ENCODE measurements at places on chromosomes 1 and 21.

DNA sequence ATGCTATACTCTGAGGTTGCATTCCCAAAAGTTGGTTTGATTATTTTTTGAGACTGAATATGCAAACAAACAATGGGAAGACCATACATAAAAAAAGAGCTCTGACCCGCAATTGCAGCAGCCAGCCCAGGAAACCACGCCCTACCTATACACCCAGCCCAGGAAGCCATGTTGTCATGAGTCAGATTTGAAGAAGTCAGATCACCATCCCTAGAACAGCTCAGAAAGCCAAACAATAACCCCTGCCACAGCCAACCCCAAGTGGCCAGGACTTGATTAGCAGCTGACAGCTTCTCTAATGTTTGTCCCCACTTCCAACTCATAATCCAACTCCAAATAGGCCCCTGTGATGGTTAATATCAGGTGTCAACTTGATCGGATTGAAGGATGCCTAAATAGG lies 621.9 kb downstream of the NPHP4 start:
- no peak for DNase-seq

DNA sequence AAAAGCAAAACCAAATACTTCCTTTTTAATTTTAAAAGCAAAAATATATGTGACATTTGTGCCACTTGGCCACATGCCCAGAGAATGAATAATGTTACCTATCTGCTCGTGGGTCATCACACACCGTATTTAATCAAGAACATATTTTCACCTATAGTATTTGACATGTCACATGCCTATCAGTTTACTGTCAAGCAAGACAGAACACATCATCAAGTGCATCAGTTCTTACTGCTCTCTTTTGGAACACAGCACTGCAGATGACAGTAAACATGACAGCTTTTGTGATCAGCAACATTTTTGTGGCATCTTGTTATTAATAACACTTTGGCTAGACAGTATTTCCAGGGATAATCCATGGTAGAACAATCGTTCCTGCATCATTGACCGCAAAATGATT lies 134.4 kb downstream of the LRRC7 start:
- DNase-seq = no peak

- DNase-seq = no peak
Observed at GRCh38 chr1:39132505-39133339, 71.8 kb upstream of the MACF1 start.

- DNase-seq = no peak
Observed at GRCh38 chr1:67711855-67712212, 26.8 kb downstream of the GADD45A start.

GRCh38 chr1:98133131-98133530 lies 212.3 kb upstream of the DPYD start:
- DNase-seq = no peak

- no peak for DNase-seq
Observed at GRCh38 chr1:84430546-84430945, 32.3 kb downstream of the DNASE2B start.

DNA sequence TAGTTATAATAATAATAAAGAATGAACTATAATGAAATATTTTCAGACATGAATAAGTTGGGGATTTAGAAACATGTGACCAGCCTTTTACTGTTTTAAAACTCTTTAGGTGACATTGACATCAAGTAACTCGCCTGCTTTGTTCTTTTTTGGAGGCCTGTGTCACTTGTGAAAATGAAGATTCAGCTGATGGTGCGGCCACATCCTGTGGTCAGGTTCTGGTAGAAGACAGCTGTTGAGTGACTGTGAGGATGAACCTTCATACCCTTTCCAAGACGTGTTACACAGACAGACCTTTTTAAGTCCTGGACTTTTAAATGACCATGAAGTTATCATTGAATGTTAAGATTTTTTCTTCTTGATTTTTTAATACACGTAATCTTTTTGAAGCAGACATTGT lies 10.3 kb downstream of the UTS2 start:
- DNase-seq = no peak

- DNase-seq = no peak
Observed at GRCh38 chr1:228999446-229000170, 264.3 kb downstream of the RHOU start.

GRCh38 chr1:244350027-244350426 lies 101.7 kb downstream of the ADSS2 start:
- no peak for DNase-seq

DNA sequence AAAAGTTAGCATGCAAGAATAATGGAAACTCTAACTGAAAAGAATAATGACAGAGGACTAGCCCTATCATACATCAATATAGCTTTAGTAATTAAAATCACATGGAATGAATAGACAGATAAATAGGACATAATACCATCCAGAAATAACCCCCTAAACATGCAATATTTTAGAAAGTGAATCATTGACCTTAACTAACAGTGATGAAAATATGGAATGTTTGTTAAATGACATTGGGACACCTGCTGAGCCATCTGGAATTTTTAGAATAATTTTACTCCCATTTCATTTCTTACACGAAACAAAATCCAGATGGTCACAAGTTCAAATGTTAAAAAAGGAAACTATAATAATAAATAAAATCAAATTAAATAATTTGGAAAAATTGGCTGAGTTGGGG lies 53.1 kb upstream of the FMO3 start:
- no peak for DNase-seq

- no peak for DNase-seq
Observed at GRCh38 chr1:189616893-189617292, 860.8 kb downstream of the BRINP3 start.

- DNase-seq = no peak
Observed at GRCh38 chr1:208899438-208899837, 655.3 kb upstream of the PLXNA2 start.

- no peak for DNase-seq
Observed at GRCh38 chr1:83796409-83796808, 202.5 kb downstream of the TTLL7 start.

- DNase-seq = no peak
Observed at GRCh38 chr1:79204779-79205479, 198.4 kb upstream of the ADGRL4 start.

DNA sequence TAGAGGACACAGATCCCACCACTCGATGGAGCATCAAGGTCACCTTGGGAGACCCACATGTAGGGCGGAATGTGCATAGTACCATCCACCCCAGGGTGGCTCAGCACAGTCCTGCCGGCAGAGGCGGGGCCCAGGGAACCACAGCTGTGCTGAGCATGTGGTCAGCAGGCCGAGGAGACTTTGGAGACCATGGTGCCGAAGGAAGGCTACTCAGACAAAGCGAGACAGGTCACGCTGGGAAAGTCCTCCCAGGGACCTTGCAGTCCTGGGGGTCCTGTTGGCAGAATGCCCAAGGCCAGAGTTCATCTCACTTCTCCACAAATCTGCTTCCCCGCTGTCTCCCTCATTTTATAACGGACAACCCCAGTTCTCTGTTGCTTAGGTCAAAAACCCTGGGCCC lies 22.5 kb downstream of the WNT3A start:
- no peak for DNase-seq

GRCh38 chr1:245605480-245606156 lies 450.8 kb downstream of the KIF26B start:
- DNase-seq = no peak

GRCh38 chr21:23394458-23394857 lies 2212.8 kb downstream of the MRPL39 start:
- no peak for DNase-seq

GRCh38 chr1:248421384-248421783 lies 18.5 kb downstream of the OR2T1 start:
- DNase-seq = no peak

DNA sequence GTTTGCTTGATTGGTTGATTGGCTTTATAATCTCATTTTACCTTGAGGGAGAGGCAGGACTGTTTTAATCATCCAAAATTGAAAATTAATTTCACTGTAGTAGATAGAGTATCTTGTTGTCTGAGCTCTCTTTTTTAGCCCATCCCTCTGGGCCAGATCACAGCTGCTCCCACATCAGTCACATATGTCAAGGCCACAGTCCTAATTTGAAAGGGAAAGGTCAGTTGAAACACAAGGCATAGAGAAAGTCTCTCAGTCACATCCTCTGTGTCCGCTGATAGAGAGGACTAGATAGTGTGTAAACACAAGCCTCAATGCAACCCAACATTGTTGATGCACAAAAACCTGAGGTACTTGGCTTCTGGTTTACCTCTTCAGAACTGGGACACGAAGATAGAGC lies 6.8 kb downstream of the C1orf74 start:
- DNase-seq = no peak

DNA sequence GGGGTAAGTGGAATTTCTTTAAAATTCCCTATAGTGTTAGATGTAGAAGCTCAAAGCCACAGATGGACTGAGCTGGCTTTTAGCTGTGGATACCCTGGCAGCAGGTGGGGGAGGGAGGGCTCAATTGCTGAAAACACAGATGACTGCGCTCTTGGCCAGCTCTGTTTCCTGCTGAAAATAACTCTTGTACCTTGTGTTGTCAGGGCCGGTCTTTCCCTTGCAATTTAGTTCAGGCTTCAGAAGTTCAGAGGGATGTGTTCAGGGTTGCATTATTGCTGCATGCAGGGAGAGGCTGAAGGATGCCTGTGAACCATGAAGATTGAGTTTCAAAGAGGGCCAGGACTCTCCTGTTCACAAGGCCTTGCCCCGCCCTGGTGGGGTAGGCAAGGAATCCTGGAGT lies 58.1 kb upstream of the GCLM start:
- no peak for DNase-seq

DNA sequence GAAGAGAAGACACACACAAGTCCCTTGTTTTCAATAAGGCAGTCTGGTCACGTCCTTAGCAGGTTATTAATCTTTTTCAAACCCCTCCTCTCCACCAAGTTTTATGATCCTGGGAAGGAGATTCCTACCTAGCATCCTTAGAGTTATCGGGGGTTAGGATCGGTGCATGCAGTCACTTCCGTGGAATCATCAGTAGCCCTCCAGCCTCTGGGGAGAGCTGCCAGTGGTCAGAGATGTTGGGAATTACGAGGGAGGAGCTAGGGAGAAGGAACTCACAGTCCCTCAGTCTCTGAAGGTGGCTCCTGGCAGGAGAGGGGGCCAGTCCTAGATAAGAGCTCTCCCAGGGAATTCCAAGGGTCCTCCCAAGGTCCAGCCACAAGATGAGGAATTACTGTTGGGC lies 57.7 kb upstream of the ATP5PO start:
- DNase-seq = no peak

DNA sequence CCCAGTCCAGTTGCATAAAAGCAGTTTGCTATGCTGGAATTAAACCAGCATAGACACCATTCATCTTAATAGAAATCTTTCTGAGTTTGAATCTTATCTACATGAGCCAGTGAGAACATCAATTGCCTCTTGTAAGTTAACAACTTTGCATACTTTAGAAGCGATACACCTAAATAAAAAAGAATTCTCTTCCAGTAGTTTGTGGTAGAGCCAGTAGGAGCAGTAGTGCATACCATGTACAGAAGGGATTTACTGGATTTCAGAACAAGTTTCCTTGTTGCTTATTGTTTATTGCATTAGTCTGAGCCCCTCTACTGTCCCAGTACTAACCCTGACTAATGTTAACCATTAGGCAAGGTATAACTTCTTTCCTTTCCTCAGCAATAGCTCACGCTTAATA lies 313.1 kb downstream of the TGFB2 start:
- DNase-seq = no peak

GRCh38 chr1:224159541-224159940 lies 23.5 kb upstream of the DEGS1 start:
- no peak for DNase-seq

DNA sequence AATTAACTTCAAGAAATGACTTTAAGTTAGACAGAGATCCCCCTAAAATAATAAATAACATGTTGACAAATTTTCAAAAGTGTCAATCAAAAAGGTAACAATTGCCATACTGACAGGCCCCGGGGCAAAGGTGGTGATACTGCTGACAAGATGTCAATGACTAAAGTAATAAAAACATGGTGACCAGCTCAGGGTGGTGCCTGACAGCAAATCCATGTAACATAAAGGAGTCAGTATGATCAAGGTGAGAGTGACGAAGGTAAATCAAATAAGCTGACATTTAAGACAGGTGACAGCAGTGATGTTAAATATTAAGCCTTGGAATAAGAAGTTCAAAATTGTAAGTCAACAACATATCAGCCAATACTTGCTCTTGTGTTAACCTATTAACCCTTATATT lies 387.5 kb downstream of the DPYD start:
- no peak for DNase-seq

DNA sequence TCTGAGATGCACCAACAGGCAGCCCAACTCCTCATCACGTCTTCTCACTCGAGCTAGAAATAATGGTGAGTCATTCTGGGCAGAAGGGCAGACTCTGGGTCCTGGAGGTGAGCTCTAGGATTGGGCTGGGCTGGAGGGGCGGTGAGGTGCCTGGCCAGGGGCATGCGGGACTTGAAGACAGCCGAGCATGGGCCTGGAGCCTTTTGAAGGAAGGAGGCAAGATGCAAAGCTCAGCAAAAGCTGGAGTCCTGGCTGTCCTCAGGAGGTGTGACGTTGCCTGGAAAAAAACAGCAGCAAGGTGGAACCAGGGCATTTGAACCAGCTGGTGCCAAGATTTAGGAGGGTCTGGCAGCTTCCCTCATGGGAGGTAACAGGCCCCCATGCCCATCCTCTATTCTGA lies 712 bp downstream of the KCNA2 start:
- DNase-seq = no peak

GRCh38 chr1:167966050-167966449 lies 29.2 kb upstream of the MPC2 start:
- DNase-seq = no peak

DNA sequence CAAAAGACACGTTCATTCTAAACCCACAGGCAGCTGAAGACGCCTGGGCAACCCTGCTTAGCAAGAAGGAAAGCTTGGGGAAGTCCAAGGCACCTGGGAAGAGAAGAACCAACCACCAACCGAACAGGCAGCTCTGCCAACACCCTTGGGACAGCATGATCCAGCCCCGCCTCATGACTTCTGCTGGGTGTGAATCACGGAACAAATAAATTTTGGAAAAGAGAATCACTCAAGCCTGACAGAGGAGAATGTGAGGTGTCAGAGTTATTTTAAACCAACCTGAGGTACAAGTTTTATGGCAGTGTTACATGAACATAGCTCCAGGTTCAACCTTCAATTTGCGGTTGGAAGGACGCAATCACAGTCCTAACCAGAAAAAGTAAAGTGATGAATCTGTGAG lies 10.0 kb upstream of the PADI4 start:
- no peak for DNase-seq

GRCh38 chr1:19178734-19179398 lies 31.2 kb downstream of the UBR4 start:
- no peak for DNase-seq

GRCh38 chr1:202648605-202649226 lies 61.5 kb downstream of the SYT2 start:
- no peak for DNase-seq

GRCh38 chr1:212141404-212141803 lies 105.9 kb downstream of the DTL start:
- no peak for DNase-seq

- peak; percentile 11 for DNase-seq
Observed at GRCh38 chr1:112298558-112298957, 97.5 kb upstream of the CTTNBP2NL start.

- no peak for DNase-seq
Observed at GRCh38 chr1:235863699-235864093, 3.0 kb downstream of the LYST start.

Measured in stimulated activated CD4-positive, alpha-beta T cell treated with anti-CD3 and anti-CD28 coated beads, Interleukin-4, amount 100 ng/mL, for 1 hour (primary cell).